ENCODE measurements at places on chromosomes 7 and 10. TPM values are rescaled to one million over a fixed set of nuclear protein-coding genes. Genes with fewer than 3 reads are reported as not detected.
A peak's percentile ranks its signal among the peaks of the same experiment; 100 is the strongest.

GRCh38 chr10:67140641-67141040 is 214.8 kb downstream of the LRRTM3 start:
- DNase-seq: no peak

GRCh38 chr7:117639966-117640365 is 160.1 kb downstream of the CFTR start:
- no peak for DNase-seq

GRCh38 chr7:4203626-4204512 is 478.2 kb upstream of the FOXK1 start:
- DNase-seq: no peak

- DNase-seq: no peak
Measured at GRCh38 chr10:97810446-97810845, 38.6 kb upstream of the SFRP5 start.

- DNase-seq: peak; percentile 34
Measured at GRCh38 chr10:117175215-117175900, 21.9 kb upstream of the KCNK18 start.

The LLCFC1 gene
- total RNA-seq: not detected

GRCh38 chr7:132687981-132688383 is 111.7 kb upstream of the PLXNA4 start:
- no peak for DNase-seq

The SLC39A12 gene
- total RNA-seq: not detected

DNA sequence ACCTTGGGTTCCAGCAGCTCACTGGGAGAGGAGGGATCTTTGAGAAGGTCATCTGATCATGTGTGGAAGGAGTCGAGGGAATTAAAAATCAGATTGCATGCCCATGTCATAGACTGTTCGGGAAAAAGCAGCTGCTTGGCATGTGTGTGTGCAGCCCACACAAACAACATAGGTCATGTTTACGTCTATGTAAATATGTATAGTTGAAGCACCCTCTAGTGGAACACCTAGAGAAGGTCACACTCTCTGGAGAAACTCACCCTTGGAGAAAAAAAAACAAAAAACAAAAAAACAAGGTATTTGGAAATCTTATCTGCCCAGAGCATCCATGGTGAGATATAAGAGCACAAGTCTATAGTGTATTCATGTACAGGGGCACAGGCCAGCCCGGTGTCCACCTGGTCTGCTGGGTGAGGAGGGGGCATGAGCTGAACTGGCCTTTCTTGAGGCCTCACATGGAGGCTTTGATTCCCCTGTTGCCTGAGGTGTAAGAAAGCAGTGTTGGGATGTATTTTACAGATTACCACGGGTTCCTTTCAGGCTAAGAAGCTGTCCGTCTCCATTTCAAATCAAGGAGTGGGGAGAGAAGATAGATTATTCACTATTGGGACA is 98.0 kb downstream of the NPY start:
- DNase-seq: no peak

GRCh38 chr10:110695539-110695886 is 51.4 kb downstream of the RBM20 start:
- no peak for DNase-seq
